ENCODE measurements at places on chromosomes 3 and 15. TPM values are rescaled to one million over a fixed set of nuclear protein-coding genes. Genes with fewer than 3 reads are reported as not detected.

CDAN1 gene
- total RNA-seq, result 7.6 TPM

FEZF2 gene
- not detected for total RNA-seq

LPCAT4 gene
- total RNA-seq, result 36.6 TPM

ITIH3 gene
- not detected for total RNA-seq

GPR149 gene
- total RNA-seq, result not detected

C15orf62 gene
- 0.16 TPM for total RNA-seq

SMCO1 gene
- not detected for total RNA-seq

LRTM1 gene
- total RNA-seq, result not detected

STAC gene
- 3.0 TPM for total RNA-seq

CEP19 gene
- total RNA-seq, result 2.8 TPM

ZFAND6 gene
- total RNA-seq, result 99.0 TPM

DUOX2 gene
- 0.05 TPM for total RNA-seq

ELP6 gene
- 27.5 TPM for total RNA-seq

ARNT2 gene
- 13.2 TPM for total RNA-seq

GXYLT2 gene
- total RNA-seq, result 3.5 TPM

CX3CR1 gene
- total RNA-seq, result not detected

TJP1 gene
- total RNA-seq, result 80.2 TPM

SENP2 gene
- 19.1 TPM for total RNA-seq

HCN4 gene
- total RNA-seq, result 0.15 TPM
